ENCODE measurements at places on chromosomes 4 and X. TPM values are rescaled to one million over a fixed set of nuclear protein-coding genes. Genes with fewer than 3 reads are reported as not detected.

The TCEAL2 gene
- total RNA-seq = 1.6 TPM

The RRH gene
- total RNA-seq = 0.27 TPM

The CXCL11 gene
- total RNA-seq = 0.23 TPM

The GJB1 gene
- total RNA-seq = 57.6 TPM

The RTL9 gene
- total RNA-seq = not detected

The RTL3 gene
- 0.32 TPM for total RNA-seq

The FREM3 gene
- not detected for total RNA-seq

The LNX1 gene
- 13.1 TPM for total RNA-seq

The SYN1 gene
- total RNA-seq = 4.1 TPM

The TMSB15A gene
- 15.7 TPM for total RNA-seq

- DNase-seq = no peak
These were observed 158.8 kb downstream of the AFAP1 start for GRCh38 chr4:7780751-7781348.

DNA sequence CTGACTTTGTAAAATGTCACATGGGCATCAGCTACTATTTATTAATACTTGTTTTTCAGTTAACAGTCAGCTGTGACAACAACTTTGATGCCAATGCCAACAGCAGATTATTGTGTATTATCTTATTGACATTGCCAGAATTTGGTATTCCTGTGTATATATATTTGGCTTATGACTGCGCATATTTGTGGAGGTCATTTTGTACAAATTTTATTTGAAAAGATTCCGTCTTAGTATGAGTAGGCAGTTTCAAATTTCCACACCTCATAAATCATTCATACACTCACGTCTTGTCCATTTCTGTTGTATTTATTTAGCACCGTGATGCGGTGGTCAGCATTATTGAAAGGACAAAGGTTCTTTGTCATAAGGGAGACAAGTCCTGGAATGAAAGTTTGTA lies 558.2 kb upstream of the NDST4 start:
- no peak for DNase-seq

DNA sequence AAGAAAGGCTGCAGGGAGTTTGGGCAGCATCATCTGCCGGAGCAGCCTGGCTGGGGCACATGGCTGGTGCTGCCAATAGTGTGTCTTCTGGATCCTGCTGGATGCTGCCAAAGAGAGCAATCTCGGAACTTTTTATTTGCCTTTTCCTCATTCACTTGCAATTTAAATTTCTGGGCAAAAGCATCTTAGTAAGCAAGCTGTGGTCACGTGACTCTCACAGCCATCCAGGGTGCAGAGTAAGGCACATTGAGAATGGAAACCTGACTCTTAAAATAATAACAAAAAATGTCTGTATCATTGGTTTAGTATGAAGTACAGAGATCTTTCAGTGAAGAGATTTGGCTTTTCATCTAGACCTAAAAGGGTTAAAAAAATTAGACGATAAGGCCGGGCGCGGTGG lies 910.3 kb downstream of the STIM2 start:
- DNase-seq = no peak

GRCh38 chr4:40728333-40728732 lies 21.4 kb upstream of the NSUN7 start:
- DNase-seq = no peak

- no peak for DNase-seq
These were observed 215.5 kb downstream of the HHIP start for GRCh38 chr4:144861471-144861870.

DNA sequence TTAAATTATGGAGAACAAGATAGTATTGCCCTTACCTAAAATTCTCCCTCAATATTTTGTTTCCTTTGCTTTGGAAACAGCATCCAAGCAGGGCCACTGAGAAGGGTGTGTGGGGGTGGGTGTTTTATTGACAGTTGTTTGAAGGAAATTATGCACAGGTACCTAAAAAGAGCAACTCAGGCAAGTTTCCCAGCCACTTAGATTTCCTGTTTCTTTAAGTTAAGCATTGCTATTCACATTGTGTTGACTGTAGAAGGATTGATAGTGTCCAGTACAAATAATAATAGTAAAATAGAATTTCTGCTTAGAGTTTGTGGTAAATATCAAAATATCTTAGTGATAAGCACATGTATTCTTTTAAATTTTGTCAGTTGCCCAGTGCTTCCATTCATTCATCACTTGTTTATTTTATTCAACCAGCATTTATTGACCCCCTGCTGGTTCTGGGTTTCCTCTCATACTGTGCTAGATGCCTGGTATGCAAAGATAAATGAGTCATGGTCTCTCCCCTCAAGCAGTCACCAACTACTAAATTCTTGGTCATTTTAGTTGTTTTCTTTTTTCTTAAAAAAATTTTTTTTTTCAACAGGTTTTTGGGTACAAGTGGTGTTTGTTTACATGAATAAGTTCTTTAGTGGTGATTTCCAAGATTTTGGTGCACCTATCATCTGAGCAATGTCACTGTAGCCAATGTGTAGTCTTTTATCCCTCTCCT lies 50.0 kb downstream of the GALNT7 start:
- no peak for DNase-seq

DNA sequence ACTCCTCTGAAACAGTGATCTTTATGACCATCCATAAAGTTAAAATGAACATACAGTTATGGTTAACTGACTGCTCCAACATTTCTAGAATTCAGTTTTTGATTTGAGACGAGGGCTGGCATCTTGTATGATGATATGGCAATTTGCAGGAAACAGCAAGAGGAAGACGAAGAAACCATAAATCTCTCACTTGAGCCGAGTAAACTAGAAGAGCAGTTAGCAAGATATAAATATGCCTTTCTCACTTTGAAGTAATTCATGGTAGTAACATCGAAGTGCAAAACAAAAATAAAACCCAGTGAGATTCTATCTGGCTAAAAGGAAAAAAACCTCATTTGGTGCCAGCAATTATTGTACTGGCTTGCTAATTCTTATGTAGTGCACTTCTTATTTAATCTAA lies 139.0 kb upstream of the SPRY1 start:
- DNase-seq = no peak

GRCh38 chr4:147950261-147950660 lies 218.4 kb downstream of the ARHGAP10 start:
- no peak for DNase-seq

- DNase-seq = peak; percentile 14
These were observed 25.3 kb downstream of the ARSF start for GRCh38 chrX:3066555-3066954.

GRCh38 chrX:129632443-129632842 lies 22.3 kb downstream of the APLN start:
- DNase-seq = no peak

GRCh38 chr4:17347445-17347844 lies 164.4 kb downstream of the QDPR start:
- DNase-seq = peak; percentile 9

Measured in prostate gland (tissue), 2 donors.